ENCODE measurements at places on chromosomes 3 and 15.

DNA sequence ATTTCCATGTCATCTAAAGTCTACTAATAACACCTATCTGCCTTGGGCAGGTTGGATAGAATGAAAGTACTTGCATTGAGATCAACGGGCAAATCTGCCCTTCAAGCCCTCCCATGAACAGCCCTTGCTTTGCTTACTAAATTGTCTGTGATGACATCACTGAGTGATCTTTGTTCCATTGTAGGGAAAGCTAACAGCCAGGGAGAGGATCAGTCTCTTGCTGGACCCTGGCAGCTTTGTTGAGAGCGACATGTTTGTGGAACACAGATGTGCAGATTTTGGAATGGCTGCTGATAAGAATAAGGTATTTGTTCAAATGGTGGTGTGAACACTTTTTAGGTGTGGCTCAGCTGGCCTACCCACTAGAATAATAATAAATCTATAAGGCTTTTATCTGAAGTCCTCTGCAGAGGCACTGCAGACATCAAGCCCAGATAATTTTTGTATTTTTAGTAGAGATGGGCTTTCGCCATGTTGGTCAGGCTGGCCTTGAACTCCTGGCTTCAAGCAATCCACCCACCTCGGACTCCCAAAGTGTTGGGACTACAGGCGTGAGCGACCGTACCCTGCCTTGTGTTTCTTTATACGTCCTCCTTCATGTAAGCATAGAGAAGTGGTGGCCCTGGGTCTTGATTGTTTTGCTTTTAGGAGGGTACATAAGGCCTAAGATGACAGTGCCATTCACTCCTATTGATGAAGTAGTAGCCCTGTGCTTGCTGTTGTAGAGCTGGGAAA, 5.7 kb downstream of the PCCB start:
- no peak for DNase-seq

- peak; percentile 24 for DNase-seq
Measured at GRCh38 chr15:52054381-52054780, 35.4 kb downstream of the MAPK6 start.

DNA sequence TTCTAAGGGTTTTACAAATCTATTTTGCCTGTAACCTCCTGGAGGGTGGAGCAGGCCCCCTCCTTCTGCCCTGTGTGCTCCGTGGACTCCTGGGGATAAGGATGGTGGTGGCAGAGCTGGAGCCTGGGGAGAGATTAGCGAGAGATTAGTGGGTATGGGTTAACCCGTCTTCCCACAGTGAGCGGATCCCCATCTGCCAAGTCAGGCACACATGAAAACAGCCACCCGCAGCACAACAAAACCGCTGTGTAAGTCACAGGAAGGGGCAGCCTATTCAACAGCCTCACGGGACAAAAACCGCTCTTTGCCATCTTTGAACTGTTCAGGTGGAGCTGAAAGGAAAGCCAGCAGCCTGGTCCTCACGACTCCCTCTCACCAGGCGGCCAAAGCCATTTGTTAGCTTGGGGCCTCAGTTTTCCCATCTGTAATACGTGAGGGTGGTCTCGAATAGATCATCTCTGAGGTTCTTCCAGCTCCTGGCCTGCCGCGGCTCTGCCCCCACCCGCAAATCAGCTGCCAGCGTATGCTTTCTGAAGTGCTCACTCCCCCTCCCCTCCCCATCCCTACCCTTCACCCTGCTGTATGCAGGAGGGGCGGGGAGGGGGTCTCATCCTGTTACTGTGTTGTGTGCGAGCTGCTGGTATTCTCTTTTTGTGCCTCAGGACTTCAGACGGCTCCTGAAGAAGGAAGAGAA, 43.6 kb downstream of the PDIA5 start:
- no peak for DNase-seq

GRCh38 chr3:8891774-8892173, 71.5 kb downstream of the RAD18 start:
- DNase-seq: peak; percentile 92

DNA sequence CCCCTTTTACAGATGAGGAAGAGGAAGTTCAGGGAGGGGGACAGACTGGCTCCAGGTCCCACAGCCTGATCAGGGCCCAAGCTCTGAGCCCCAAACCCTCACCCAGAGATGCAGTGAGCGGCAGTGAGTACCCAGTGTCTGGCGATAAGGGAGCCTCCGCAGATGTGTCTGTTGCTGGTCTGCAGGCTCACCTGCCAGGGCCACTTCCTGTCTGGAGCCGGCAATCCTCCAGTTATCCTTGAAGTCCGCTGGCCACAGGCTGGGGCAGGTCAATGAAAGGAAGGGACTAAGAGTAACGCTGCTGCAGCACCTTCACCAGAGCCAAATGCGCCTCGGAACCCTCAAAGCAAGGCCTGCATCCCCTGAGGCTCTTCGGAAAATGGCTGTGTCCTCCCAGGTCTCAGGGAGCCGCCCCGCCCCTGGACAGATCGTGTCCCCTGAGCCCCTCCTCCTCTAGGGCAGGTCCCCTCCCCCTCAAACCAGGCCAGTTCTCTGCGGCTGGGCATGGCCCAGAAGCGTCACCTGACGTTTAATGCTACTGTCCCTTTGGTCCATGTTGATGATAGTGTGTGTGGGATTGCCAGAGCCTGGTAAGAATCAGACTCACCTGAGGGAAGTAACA, 51.5 kb downstream of the MYL3 start:
- DNase-seq: no peak

- DNase-seq: no peak
Measured at GRCh38 chr3:23072693-23073092, 130.4 kb upstream of the UBE2E2 start.

DNA sequence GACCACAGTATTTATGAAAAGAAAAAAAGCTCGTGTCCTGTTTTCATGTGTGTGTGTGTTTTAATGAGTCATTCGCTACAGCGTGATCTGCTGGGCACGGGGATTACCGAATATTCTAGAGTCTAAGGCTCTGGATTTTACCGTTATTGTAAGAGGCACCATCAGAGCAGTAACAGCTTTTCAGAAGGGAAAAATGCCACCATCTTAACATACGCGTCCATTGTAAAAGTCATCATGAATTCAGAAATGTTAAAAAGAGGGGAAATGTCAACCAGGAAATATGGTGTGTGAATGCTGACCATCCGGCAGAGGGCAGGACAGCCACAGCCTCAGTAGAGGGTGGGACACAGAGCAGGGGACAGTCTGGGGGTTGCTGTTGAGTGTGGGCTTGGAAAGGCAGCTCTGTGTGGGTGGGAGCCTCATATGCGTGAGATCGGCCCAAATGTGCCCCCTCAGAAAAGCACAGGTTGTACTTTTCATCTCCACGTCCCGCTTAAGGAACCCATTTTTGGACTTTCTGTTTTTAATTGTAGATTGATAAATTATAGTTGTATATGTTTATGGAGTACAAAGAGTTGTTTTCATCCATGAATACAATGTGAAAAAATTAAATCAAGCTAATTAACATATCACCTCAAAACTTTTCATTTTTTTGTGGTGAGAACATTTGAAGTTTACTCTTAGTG, 69.6 kb downstream of the ASB7 start:
- peak; percentile 55 for DNase-seq

DNA sequence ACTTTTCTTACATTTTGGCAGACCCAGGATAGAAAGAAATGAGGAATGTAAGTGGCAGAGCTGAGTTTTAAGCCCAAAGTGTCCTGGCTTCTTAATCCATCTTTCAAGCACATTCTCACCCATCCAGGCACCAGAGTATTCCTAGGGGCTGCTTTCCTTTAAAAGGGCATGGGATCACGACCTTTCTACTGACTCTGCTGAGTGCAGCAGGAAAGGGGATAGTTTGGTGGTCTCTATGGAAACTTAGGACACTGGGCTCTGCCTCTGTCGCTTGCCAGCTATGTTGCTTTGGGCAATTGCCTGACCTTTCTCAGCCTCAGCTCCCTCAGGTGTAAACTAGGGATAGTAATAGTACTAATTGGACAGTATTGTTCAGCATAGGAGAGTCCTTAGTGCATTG, 458.4 kb downstream of the PDCD6IP start:
- DNase-seq: no peak

- DNase-seq: no peak
Measured at GRCh38 chr3:194035406-194036138, 100.4 kb upstream of the HES1 start.

DNA sequence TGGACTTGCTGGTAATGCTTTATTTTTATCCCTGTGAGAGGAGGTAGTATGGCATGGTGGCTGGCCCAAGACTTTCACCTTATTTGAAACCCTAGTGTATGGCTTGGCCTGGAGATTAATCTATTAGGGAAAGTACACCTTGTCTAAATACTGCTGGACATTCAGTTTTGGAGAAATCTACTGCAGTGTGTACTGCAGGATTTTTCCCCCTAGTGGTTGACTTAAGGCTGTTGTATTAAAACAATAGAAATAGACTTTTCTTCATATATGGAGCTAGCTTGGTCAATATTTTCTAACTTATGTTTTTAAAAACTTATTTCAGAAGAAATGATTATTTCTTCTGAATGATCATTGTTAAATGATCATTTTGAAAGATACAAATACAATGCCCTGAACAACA, 13.9 kb upstream of the SLITRK3 start:
- no peak for DNase-seq

DNA sequence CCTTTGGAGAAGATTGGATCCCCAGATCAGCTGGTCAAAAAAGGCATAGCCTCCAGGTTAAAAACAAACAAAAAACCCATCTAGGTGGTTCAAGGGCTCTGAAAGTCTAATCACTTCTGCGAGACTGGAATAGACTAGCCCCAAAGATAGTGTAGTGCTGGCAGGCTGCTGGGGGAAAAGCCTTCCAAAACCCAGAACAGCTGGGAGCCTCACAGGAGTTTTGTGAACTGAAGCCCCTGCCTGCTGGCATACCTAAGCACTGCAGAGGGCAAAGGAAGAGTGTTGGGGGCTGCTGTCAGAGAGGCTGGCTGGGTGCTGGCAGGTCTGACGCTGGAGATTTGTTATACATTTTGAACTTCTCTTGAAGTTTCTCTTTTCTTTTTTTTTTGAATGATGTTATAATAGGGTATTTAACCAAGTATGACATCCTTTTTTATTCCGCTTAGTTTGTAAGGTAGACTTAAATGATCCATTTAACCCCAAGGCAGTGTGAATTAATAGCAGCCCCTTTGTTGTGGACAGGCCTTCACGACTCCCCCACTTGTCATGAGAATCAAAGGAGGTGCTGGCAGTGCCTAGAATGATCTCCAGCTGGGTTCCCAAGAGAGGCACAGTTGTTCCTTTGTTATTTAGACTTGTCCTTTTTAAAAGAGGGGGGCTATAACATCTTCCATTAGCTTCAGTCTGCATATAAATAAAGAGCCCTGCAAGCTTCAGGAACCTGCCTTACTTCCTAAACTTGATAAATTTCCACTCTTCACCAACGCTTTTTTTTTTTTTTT, 53.9 kb downstream of the CRTC3 start:
- DNase-seq: no peak

GRCh38 chr15:92149029-92149428, 244.7 kb upstream of the ST8SIA2 start:
- peak; percentile 86 for DNase-seq
